ENCODE measurements at places on chromosomes 1 and 21. TPM values are rescaled to one million over a fixed set of nuclear protein-coding genes. Genes with fewer than 3 reads are reported as not detected.

FAM151A gene
- not detected for total RNA-seq

DNA sequence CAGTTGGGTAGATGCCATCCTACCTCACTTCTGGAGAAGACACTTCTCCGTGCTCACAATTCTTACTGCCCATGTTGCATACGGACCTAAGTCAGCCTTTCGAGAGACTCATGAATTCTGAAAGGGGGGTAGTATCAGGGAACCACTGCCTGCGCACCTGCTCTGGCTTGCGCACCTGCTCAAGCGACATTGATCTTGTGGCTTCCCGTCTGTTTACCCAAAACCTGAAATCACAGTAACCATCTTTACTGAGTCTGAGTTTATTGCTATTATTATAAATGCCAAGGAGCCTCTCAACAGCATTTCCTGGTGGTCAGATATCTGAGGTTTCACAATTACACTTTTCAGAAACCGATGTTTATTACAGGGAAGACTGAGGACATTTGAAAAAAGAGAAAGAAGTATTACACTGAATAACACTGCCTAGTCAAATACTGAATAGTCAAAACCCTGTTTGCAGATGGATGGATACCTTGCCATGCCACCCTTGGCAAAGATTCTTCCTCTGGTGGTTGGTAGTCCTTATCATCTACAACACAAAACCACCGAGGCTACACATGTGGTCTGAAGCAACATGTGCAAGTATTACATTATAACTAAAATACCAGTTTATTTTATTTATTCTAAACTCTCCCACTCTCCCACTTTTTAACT is 208.7 kb downstream of the SIPA1L2 start:
- peaks cover 6% of the 10 kb centered on the region for H3K36me3 ChIP-seq
- H3K27ac ChIP-seq, result no peak overlapping the region
- H3K4me1 ChIP-seq, result no peaks in the 10 kb centered on the region
- H3K27me3 ChIP-seq, result no peaks in the 10 kb centered on the region

GRCh38 chr1:34406833-34407539 is 230.3 kb downstream of the C1orf94 start:
- no peak overlapping the region for H3K27ac ChIP-seq
- H3K27me3 ChIP-seq, result no peaks in the 10 kb centered on the region
- H3K4me1 ChIP-seq, result no peaks in the 10 kb centered on the region
- DNase-seq, result no peak

DNA sequence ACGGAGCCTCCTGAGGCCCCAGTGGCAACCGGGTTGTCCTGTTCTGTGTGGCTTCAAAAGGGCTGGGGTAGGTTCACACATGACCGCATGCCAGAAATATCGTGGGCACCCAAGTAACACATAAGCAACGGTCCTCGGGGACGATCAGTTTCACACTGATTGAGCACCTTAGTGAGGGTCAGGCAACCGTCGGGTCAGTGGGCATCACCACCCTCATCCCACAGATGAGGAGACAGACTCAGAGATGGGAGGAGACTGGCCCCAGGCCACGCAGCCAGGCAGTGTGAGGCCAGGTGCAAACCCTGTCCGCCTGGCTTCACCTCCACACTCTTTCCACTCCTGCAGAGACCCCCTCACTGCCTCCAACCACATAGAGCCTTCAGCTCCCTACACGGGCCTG is 309.8 kb downstream of the MATN1 start:
- no peak for DNase-seq
- peaks cover 13% of the 10 kb centered on the region for H3K27me3 ChIP-seq
- H3K4me1 ChIP-seq, result peaks cover 7% of the 10 kb centered on the region
- H3K4me3 ChIP-seq, result no peak overlapping the region

All from HFFc6 (cell line).